H7 (cell line): ENCODE measurements at places on chromosomes 7 and 10. TPM values are rescaled to one million over a fixed set of nuclear protein-coding genes. Genes with fewer than 3 reads are reported as not detected.

The CACNB2 gene
- total RNA-seq = 1.0 and 2.2 TPM in 2 replicates

The HMX2 gene
- 0.07 TPM in 1 of 2 replicates, not detected in the other for total RNA-seq

The GDI2 gene
- 465 and 590 TPM in 2 replicates for total RNA-seq

- DNase-seq = peak; percentile 83
These were observed 605 bp upstream of the NFKB2 start for GRCh38 chr10:102394801-102395399.
